ENCODE measurements at places on chromosomes 5 and 9.

- DNase-seq = no peak
These were observed 134.0 kb downstream of the YIPF5 start for GRCh38 chr5:144036476-144036875.

GRCh38 chr5:142316051-142316450 is 8.8 kb downstream of the SPRY4 start:
- peak; percentile 66 for DNase-seq

GRCh38 chr5:133816791-133817190 is 151.6 kb downstream of the C5orf15 start:
- no peak for DNase-seq

- no peak for DNase-seq
These were observed 23.3 kb upstream of the CLPTM1L start for GRCh38 chr5:1368236-1368635.

DNA sequence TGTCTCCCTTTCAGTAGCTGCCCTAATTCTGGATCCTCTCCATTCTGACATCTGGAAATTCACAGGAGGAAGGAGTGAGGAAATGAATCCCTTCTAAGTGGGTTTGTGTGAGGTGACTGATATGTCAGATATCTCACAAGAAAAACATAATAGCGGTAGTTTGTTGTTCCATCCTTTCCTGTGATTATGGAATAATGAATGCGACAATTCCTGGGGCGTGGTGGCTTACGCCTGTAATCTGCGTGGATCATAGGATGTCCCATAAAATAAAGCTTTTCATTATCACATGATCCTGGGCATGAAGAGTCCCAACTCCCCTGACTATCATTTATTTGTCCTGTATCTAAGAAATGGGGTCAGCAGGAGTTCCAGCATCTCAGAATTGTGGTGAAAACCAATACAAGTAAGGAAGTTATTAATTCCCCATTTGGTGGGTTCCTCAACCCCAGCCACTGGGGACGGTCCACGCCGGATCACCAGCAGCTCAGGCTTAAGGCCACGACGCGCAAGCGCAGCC is 375 bp upstream of the C5orf24 start:
- no peak for DNase-seq

DNA sequence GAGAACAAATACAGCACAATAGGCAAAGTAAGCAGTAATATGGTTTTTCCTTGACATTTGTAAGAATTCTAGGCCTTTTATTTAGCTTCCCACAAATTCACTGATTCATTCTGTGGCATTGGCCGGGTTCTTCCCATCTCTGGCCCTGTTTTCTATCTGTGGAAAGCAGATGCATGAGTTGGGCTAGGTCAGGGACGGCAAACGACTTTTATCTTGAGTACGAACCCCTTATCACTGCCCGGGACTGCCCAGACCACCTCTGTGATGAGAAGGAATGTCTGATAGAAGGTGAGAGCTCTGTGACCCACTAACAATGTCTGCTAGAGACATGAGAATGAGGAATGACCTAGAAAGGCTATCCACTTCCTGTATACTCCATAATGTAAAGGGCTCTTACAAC is 35.4 kb upstream of the ADAM19 start:
- DNase-seq = no peak

GRCh38 chr5:76818844-76819831 is at the start of gene F2RL1:
F2RL1 (plus strand) TSS chr5:76819030; CDS start chr5:76819183, 153 bp downstream.
- DNase-seq = no peak

DNA sequence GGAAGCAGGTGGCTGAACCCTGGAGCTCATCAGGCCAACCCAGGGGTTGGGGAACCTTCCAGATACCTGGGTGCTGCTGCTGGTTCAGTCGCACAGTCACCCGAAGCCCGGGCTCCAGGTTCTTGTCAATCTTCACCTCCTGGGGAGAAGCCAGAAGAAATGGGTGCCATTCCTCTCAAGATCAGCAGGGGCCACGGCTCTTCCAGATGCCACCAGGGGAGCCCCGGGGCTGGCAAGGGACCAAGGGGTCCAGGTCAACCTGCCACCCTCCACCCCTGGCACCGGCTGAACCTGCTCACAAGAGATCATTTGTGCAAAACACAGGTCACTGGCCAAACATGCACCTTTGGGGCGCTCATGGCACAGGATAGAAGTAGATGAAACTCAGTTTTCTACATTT is 4.7 kb downstream of the SPOUT1 start:
- no peak for DNase-seq

- no peak for DNase-seq
These were observed 7.0 kb downstream of the PDCL start for GRCh38 chr9:122821278-122821943.

DNA sequence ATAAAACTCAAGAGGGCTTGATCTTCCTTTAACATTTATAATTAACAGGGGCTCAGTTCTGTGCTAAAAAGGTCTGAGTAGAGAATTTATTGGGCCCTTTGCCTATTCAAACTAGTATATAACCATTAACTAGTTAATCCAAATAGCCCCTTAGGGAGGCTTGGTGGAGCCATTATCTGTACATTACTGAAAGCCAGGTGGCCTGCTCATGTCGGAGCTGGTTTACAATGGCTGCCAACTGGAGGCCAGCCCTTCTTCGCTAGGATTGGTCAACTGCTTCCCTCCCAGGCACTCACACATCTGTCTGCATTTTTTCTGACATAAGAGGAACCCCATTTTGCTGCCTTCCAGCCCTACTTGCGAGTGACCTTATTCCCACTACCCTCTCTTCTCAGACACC is 30.4 kb upstream of the NDFIP1 start:
- DNase-seq = no peak

DNA sequence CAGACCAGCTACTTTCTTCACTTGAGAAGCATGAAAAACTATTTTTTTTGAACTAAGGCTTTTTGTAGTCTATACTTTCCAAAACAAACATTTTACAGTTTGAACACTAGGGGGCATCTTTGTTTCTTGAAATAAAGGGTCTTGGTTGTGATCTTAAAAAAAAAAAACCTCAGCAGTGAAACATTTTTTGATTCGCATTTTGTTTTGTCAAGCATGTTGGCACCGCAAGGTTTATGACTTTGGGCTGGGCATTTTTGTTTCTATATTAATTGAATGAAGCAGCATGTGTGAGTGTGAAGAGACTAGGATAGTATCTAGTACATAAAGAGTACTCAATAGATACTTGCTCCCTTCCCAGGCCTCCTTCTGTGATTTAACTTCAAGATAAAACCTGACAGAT is 31.6 kb upstream of the ACOT12 start:
- peak; percentile 18 for DNase-seq

- no peak for DNase-seq
These were observed 93.2 kb downstream of the MRPL36 start for GRCh38 chr5:1706428-1706827.

DNA sequence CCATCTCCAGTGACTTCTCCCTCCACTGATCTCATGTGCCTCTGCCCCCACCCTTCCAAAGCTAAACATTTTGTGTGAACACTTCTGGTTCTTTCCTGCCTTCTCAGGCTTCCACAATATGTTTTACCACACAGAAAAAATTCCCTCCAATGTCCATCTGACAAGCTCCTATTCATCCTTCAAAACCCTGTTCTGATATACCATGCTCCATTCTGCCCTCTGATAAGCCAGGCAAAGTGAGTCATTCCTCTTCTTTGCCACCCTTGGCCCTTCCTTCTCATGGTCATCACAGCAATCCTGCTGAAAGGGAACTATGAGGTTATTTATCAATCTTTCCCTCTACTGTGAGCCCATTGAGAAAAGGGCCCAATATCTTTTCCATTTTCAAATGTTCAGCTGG is 97.6 kb downstream of the BARX1 start:
- no peak for DNase-seq

DNA sequence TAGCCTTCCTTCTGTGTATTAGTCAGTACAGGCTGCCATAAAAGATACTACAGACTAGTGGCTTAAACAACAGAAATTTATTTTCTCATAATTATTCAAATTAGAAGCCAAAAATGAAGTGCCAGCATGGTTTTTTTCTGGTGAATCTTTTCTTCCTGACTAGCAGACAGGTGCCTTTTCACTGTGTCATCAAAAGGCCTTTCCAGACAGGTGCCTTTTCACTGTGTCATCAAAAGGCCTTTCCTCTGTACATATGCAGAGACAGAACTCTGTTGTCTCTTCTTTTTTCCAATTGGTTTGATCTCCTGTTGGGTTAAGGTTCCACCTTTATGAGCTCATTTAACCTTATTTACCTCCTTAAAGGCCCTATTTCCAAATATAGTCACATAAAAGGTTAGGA is 599.9 kb downstream of the ISL1 start:
- DNase-seq = no peak

GRCh38 chr9:122394265-122395125 is 23.7 kb downstream of the PTGS1 start:
- DNase-seq = no peak

DNA sequence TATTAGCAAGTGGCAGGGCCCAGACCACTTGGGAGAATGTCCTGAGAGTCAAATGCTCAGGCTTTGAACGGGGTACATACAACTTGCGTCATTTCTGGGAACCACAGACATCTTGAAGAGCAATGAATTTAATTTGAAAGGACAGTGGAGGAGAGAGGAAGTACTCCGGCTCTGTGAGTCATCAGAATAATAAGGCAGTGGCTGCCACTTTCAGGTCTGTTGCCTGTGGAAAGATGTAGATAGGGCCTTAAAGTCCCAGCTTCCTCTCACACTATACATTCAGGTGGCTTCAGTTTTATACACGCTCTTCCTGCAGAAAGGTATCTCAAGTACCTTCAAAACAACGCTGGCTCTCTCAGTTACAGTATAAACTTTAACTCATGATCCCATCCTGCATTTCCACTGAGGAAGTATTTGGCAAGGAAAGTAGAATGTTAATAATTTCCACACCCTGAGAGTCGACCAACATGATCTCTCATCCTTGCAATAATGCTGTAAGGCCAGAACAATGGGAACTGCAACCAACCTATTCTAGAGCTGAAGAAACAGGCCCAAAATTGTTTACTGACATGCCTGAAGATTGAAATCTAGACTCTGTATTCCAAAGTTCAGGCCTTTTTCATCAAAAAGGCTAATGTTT is 6.8 kb upstream of the PRUNE2 start:
- DNase-seq = no peak

- peak; percentile 39 for DNase-seq
These were observed 129.4 kb upstream of the GPR151 start for GRCh38 chr5:146645342-146645741.

DNA sequence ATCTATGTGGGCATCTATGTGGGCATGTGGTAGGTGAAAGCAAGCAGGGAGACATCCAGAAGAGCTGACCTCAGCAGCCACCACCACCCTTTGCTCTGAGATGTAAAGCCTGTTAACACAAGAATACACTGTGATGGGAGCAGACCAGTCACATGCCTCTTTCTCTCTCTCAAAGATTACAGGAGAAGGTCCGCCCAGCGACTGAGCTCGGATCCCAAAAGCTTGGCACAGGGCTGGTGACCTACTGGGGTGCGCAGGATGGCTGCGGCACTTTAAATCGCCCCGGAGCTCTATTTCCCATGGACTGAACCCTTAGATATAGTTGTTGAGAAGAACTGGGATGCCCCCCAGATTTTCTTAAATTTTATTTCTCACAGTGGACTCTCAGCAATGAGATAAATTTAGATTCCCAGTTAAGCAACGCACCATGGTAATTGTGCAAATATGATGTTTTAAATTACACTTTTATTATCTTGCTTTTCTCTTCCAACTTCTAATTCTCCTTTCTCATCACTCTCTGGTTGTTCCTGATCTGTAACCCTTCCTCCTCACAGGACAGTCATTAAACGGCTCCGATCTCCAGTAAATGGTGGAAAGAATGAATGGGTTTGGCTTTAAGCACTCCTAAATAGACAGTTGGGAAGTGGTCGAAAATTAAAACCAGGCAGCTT is 37.7 kb upstream of the ICE1 start:
- no peak for DNase-seq

DNA sequence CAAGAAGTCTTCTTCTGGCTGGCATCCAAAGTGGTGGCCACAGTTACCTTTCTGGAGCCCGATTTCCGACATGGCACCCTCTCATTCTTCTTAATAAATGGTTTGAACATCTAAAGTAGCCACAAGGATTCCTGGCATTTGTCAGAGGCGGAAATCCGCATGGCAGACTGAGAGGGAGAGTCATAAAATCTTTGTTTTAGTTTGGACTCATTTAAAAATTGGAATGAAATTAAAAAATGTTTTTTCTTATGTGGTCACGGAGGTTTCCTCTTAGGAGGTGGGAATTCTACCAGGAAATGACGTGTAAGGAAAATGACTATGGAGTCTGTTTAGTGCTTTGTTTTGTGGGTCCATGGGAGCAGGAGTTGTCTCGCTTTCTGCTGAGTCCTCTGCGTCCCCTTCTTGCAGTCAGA is 133.0 kb upstream of the PTCH1 start:
- DNase-seq = no peak

GRCh38 chr9:79663878-79664277 is 92.1 kb downstream of the TLE4 start:
- no peak for DNase-seq

GRCh38 chr5:122035913-122036312 is 42.1 kb downstream of the LOX start:
- no peak for DNase-seq

DNA sequence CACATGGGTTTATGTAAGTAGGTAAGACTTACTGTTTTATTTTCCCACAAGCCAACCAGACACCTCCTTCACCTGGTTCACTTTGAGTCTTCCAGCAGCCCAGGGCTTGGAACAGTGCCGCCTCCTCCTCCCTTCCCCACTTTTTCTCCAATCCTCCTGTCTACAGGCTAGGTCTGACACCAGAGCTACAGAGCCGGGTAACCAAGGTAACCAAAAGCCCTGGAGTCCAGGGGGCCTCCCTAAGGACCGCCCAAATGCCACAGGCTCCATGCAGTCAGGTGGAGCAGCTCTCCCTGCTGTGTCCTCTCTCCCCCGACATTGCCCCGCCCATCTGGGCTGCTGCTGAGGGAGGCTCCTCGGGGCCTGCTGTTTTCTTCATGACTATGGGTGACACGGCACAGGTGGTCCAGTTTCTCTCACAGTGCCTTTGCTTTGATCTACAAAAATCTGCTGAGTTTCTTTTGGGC is 138.0 kb upstream of the EFNA5 start:
- DNase-seq = no peak

GRCh38 chr9:113957821-113958341 is 81.8 kb downstream of the ZNF618 start:
- DNase-seq = no peak

- DNase-seq = peak; percentile 14
These were observed 267.7 kb downstream of the ADAMTS6 start for GRCh38 chr5:65213921-65214525.

DNA sequence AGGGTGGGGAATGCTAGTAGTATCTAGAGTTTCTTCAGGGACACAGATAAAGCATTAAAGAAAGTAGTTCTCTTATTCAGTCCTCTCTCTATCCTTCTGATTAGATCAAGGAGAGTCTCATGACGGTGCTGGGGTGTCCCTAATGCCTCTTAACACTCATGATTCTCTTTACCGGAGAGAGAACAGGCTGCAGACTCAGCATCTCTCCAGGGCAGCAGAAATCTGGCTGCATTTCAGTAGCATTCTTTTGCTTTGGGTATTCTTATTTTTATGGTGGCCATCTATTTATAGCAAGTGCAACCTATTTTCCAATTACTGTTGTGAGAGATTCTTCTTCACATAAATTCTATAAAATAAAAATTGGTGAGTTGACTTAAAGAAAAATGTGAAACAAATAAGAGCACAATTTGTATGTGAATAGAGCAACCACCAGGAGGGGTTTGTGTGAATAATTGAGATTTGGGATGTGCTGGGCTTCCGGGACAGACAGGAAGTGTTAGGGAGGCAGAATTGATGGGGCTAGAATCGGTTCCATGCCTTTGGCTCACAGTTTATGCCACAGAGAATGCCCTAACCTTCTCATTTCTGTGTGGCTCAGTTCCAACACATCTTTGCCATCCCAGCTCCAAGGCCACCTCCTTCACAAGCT is 23.8 kb upstream of the BOD1 start:
- no peak for DNase-seq

- no peak for DNase-seq
These were observed 19.7 kb downstream of the SVEP1 start for GRCh38 chr9:110559869-110560268.

Measured in NCI-H446 (cell line).